ENCODE measurements at places on chromosomes 12 and 14.

DNA sequence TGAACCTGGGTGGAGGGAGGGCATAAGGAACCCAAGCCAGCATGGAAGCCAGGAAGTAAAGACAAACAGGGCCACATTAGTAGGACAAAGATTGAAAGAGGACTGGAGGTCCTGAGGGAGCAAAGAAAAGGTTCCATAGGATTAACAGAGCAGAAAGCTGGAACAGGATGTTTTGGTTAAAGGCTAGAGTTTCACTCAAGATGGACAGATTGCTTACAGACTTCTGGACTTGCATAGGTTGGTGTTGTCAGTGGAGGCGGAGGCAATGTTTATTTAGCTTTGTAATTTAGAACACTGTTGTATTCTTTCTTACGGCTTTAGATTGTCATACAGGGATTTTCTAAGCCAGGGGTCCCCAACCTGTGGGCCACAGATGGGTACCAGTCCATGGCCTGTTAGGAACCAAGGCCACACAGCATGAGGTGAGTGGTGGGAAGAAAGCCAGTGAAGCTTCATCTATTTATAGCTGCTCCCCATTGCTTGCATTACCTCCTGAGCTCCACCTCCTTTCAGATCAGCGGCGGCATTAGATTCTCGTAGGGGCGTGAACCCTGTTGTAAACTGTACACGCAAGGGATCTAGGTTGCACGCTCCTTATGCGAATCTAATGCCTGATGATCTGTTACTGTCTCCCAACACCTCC, 31.3 kb downstream of the ZNF664 start:
- no peak for DNase-seq

DNA sequence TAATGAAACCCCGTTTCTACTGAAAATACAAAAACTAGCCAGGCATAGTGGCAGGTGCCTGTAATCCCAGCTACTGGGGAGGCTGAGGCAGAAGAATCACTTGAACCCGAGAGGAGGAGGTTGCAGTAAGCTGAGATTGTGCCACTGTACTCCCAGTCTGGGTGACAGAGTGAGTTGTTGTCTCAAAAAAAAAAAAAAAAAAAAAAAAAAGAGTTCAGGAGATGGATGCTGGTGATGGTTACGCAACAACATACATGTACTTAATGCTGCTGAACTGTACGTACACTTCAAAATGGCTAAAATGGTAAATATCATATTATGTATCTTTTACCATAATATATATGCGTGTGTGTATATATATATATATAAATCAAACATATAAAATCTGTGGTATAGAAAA, 29.0 kb downstream of the ACTN1 start:
- no peak for DNase-seq

- DNase-seq: peak; percentile 32
Measured at GRCh38 chr12:50112456-50113218, 601 bp downstream of the COX14 start.

- DNase-seq: no peak
Measured at GRCh38 chr12:15919418-15919817, 8.3 kb downstream of the DERA start.

DNA sequence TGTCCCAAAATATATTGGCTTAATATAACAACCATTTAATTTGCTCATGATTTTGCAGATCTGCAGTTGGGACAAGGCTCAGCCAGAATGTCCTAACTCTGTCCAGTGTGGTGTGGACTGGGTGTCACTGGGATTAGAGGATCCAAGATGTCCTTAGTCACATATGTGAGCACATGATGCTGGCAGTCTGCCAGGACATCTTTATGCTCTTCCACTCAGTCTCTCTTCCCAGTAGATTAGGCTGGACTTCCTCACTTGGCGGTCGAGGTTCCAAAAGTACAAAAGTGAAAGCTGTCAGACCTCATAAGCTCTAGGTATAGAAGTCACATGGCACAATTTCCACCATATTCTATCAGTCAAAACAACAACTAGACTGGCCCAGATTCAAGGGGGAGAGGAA, 167.9 kb upstream of the NTF3 start:
- DNase-seq: no peak
